NCI-H1092 treated with DMSO at 0.1 percent for 48 hours (cell line): ENCODE measurements at places on chromosomes 2 and 18.

DNA sequence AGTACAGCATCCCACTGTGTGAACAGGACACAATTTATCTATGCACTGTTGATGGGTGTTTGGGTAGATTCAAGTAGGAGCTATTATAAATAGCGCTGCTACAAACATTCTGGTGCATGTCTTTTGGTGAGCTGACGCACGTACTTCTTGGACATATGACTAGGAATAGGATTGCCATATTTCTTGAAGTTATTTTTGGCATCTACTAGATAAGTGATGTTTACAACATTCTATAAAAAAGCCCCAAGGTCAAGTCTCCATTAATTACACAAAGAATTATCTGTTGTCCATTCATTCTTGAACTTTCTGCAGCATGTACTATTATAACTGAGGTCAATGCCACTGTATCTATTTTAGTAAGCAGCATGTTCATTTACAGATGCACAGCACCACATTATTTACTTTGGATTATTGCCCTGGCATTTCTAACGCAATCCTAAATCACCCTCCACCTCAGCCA lies 225.5 kb upstream of the TMEM200C start:
- DNase-seq: peak; percentile 1

- DNase-seq: no peak
Measured at GRCh38 chr2:7517088-7517487, 599.9 kb downstream of the RNF144A start.

DNA sequence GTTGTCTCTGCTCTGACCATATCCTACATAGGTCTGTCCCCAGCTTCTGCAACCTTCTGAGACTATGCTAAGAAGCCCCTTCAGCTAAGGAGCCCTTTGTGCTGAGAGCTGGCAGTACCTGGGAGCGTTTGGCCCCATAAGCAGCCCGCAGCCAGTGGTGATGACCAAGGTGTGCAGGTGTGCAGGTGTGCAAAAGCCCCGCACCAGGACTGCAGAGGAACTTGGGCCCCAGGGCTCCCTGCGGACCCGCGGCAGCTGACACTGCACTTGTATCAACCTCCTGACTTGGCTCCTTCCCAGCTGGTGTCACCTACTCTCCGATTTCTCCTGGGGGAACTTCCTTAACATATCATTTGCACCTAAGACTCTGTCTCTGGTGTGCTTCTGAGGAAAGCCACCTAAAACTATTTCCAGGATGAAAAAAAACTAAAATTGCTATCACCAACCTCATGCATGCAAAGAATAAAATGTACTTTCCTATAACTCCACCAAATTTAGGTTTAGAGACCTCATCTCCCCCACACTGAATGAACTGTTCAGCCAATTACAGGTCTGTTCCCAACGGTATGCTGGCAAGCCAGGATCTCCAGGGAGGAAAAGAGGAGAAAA lies 16.1 kb upstream of the GNAL start:
- DNase-seq: no peak

DNA sequence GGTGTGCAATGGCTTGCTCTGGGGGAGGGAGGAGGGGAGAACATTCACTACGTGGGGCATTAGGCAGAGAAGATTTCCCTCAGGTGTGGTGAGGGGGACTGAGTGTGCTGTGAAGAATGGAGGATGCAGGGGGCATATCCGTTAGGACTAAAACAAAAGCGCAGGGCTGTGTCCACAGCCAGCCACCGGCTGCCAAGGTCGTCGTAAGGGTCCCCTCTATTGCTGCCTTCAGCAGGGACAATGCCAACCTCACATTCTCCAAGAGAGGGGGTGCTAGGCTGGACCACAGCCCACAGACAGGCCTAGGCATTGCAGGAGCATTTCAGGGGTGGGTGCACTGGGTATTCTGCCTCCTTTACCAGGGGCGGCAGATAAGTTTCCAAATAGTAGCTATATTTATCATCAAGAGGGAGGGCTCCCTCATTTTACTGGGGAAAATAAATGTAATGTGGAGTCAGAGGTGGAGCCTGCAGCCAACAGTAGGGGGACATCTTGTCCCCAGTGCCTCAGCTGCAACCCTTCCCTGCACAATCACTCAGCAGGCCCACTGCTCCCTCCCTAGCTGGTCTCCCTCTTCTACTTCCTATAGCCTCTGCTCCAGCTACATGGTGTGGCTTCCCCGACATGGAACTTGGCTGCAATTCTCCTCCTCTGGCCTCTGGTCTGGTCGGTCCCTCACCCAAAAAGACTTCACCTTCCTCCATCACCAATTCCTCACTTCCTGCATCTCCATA lies 74.9 kb upstream of the OTOF start:
- peak; percentile 14 for DNase-seq

DNA sequence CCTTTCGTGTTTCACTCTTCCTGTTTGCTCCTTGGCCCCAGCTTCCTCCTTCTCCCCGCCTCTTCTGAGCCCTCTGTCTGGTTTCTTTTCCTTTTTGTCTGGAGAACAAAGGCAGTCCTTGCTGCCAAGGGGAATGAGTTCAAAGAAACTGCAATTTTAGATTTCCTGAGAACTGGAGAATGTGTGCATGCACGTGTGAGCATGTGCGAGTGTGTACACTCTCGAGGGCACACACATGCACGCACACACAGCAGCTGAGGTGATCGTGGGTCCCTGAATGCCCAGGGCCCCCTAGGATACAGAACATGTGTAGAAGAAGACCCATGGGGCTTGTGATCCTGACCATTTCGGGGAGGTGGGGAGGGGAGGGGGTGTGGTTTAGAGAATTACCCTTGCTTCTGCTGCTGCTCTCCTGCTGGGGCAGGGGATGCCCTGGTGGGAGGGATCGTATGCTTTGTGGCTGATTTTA lies 151.8 kb downstream of the DYSF start:
- DNase-seq: no peak

DNA sequence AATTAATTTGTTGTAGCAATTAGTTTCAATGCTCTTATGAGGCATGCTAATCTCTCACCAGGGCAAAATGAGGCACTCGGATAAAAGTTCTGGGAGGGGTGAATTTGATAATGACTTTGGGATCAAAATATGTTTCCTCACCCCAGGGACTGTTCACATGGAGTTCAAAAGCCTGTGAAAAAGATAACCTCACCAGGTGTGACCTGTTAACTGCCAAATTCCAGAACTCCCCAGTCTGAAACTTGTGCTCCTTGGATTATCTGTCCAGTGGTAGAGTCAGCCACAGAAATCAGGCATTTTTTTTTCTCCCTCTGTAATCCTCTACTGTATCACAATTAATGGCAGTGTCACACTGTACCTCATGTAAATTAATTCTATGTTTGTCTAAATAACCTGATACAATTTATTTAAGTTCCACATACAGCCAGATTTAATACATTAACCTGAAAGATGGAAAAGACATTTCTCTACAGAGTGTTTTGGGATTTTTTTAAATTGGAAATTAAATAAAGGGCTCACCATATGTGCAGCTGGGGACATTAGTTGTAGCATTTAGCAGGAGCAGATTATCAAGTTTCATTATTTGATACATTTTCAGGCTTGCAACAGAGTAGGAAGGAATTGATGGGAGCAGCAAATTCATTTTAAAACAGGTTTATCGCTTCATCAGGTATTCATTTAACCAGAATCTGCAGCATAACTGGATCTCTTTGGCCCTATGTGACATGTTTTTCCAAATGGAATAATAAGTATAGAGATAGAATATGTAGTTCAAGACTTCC lies 191.2 kb downstream of the VWC2L start:
- DNase-seq: no peak

- no peak for DNase-seq
Measured at GRCh38 chr18:30811580-30811979, 231.0 kb downstream of the DSC3 start.

DNA sequence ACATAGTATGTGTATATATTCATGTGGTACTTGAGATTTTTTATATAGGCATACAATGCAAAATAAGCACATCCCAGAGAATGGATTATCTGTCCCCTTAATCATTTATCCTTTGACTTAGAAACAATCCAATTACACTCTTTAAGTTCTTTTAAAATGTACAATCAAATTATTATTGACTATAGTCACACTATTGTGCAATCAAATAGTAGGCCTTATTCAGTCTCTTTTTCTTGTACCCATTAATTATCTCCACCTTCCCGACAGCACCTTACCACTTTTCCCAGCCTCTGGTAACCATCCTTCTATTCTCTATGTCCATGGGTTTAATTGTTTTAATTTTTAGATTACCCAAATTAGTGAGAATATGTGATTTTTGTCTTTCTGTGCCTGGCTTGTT lies 914.1 kb downstream of the CCDC85A start:
- DNase-seq: no peak

DNA sequence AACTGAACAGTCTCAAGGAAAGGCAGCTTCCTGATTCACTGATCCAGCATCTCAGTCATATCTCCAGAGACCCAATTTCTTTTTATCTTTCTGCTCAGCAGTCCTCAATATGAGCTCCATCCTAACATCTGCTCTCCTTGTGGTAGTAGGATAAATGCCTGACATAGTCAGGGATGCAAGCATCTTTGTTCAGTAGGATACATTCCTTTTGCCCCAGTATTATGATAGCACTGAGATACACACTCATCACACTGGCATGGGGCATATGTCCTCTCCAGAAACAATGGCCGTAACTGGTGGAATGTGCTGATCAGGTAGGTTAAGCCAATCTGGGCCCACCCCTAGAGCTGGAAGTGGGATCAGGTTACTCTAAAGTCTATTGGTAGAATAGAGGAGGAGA lies 207.2 kb downstream of the ETAA1 start:
- DNase-seq: no peak

DNA sequence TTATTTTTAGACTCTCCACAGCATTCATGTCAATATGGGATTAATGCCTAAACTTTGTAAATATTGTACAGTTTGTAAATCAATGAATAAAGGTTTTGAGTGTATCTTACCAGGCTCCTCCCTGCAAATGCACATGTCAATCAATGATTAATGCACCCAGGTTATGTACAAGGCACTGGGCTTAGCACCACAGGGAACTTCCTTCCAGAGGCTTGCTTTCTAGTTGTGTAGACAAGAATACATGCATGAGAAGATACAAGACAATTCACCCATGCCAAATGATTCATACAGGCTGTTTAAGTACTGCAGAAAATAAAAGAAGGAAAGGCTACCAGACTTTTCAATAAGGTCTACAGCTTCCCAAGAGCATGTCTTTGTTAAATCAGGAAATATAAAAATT lies 114.1 kb downstream of the MMADHC start:
- DNase-seq: no peak

- no peak for DNase-seq
Measured at GRCh38 chr2:109381327-109381820, 232.4 kb downstream of the SEPTIN10 start.

DNA sequence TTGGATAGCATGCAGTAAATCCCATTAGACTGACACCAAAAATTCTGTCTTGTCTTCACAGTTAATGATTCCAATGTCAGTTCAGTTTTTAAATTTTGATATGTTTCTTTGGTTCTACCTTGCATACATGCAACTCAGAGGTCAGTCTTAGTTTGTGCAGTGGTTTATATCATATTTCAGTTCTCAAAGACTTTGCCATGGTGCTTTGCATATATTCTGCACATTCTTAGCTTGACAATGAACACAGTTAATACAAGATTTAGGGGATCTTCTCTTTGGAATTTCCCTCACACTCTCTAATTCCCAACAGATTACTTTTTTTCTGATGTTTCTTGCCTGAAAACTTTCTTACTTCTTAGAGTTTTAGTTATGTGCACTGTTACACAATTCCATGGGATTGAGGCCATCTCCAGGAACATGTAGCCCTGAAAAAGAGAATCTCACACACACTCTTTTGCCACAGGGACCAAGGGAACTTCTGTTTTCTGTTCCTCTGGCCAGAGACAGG lies 17.3 kb downstream of the NOL4 start:
- DNase-seq: no peak

- DNase-seq: no peak
Measured at GRCh38 chr2:234677758-234678538, 181.1 kb upstream of the ARL4C start.

DNA sequence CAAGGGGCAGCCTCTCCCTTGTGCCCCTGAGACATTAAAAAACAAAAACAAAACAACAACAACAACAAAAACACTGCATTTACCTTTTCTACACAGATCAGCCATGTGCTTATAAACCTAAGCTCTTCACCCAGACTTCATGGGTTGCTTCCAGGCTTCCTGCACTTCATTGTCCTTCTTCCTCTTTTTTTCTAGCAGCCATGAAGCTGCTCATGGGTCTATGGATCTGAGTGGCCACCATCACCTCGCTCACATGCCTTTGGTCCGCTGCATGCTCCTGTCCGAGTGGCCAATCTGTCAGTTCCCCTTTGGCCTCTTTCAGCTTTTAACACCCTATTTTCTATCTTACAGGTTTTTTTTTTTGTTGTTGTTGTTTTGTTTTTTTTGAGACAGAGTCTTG lies 9.0 kb upstream of the TET3 start:
- no peak for DNase-seq

GRCh38 chr2:144669196-144669987 lies 149.5 kb upstream of the ZEB2 start:
- no peak for DNase-seq

- DNase-seq: no peak
Measured at GRCh38 chr18:37764541-37765288, 199.1 kb upstream of the CELF4 start.

DNA sequence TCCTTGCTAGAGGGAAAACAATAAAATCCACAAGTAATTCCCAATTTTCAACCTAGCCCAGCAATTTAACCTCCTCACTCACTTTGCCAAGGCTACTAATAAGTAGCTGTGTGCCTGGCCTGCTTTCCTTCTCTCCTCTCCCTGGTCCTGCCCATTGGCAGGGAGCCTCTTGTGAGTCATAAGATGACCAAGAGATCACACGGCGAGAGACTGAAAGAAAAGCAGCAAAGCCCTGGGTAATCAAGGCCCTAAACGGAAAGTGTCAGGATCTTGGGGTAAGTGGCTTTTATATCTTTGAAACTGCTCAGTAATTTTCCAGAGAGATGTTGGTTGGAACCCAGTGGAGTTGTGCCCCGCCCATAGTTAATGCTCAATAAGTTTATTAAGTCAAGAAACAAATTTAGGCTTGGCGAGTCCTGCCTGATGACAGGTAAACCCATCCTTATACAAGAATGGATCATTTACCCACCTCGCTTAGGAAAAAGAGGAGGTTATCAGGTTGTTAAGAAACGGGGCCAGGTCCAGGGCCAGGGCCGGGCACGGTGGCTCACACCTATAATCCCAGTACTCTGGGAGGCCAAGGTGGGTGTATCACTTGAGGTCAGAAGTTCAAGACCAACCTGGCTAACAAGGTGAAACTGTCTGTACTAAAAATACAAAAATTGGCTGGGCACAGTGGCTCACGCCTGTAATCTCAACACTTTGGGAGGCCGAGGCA lies 10.0 kb upstream of the ADAM17 start:
- DNase-seq: no peak

DNA sequence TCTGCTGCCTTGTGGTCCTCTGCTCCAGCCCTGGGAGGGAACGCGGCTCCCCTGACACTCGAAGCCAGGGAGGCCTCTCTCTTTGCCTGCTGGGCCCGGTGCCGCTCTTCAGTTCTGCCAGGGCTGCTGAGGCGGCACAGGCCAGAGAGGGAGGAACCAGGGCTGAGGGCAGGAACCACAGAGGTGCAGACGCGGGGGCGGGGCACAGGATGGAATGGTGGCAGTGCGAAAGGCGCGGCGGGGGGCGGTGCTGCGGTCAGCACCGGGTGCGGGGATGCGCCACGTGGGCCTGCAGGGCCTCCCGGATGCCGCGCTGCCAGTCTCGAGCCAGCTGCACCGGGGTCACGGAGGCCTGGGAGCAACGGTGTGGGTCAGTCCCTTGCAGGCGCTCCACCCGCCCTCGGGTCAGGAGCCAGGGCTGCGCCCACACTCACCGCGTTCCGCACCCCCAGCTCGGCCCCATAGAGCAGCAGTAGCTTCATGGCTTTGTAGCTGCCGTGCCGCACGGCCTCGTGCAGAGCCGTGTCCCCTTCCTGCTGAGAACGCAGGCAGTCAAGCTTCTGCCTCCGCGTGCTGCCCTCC lies 4.4 kb downstream of the ANKRD23 start:
- DNase-seq: no peak

GRCh38 chr2:105102963-105103421 lies 65.1 kb downstream of the MRPS9 start:
- no peak for DNase-seq
